AG08395 (cell line): ENCODE measurements at places on chromosomes 5 and 9.
A peak's percentile ranks its signal among the peaks of the same experiment; 100 is the strongest.

DNA sequence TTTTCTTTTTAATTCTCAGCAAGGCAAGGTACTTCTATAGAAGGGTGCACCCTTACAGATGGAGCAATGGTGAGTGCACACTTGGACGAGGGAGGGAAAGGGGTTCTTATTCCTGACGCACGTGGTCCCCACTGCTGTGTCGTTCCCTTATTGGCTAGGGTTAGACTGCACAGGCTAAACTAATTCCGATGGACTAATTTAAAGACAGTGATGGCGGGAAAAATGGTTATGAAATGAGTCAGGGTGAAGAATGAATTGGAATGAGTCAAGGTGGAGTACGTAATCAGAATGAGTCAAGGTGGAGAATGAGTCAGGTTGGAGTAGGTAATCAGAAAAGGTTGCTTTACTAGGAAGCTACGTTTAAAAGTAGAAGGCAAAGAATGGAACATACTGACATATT lies 2.1 kb upstream of the HMGCS1 start:
- no peak for DNase-seq

DNA sequence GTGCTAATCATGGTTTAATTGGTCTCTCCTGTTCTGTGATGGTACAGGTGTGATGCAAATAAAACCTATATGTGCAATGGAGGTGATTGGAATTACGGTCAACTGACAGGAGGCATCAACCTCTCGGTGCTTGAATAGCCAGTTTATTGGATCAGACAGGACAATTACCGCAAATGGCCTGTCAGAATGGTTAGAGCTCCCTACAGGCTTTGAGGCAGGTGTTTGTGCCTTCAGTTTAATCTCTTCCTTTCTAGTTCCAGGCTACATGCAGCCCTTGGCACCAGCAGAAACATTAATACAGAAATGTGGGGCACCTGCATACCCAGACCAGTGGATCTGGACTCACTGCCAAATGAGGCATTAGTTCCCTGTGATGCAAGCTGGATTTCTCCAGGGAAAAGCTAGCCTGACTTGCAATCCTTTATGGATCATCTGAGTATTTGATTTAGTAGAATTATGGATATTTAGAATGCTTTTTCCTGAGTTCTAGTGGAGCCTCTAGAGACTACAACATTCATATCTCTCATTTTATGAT lies 128.6 kb downstream of the MAT2B start:
- DNase-seq = no peak

- DNase-seq = peak; percentile 33
Observed at GRCh38 chr5:53407373-53407772, 73.1 kb upstream of the FST start.

DNA sequence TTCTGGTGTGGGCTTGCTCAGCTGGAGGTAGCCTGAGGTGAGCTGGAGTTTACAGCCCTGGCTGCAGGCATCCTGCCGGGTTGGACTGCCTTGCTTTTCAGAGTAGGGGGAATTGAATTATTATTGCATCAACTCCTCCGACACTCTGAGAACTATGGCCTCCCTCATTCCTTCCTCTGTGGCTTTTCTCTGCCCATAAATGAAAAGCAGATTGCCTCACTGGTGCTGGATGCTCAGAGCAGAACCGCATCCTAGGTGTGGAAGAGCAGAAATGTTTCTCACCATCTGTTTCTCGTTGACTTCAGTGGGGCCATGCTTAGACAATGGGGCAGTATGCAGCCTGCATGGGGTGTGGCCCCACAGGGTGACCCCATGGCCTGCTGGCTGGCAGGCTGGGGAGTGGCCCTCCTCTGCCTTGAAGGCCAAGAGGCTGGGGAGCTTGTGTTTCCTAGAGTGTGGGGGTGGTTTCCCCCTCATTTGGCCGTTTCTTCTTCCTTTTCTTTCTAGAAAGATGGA lies 27.3 kb upstream of the TGFBI start:
- DNase-seq = peak; percentile 80

DNA sequence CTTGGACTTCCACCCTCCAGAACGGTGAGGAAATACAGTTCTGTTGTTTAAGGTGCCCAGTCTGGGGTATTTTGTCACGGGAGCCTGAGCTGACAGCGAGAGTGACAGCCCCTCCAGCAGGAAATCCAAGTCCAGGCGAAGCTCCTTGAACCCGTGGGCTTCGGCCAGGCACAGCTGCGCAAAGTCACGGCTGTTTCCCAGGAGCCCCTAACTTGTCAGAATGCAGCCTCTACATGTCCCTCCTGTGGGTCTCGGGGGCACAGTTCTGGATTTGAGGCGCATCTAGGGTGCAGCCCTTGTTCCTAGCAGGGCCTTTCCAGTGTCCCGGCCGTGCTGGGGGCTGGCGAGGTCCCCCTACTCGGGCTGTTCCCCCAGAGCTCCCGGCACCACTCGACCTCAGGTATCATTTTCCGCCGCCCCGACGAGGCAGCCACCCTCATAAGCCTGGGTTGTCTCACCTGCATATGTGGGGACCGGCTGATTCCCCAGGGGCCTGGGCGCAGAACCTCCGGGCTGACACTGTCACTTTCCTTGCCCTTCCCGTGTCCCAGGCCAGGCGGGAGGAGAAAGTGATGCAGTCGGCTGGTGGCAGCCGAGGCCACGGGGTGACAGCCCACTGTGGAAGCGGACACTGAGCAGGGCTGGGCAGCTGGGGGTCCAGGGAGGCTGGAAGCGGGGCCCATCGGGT lies 4.5 kb downstream of the LCN8 start:
- no peak for DNase-seq

GRCh38 chr5:5666369-5666768 lies 243.9 kb downstream of the ICE1 start:
- DNase-seq = no peak

GRCh38 chr5:63351164-63351563 lies 611.1 kb downstream of the HTR1A start:
- DNase-seq = no peak

DNA sequence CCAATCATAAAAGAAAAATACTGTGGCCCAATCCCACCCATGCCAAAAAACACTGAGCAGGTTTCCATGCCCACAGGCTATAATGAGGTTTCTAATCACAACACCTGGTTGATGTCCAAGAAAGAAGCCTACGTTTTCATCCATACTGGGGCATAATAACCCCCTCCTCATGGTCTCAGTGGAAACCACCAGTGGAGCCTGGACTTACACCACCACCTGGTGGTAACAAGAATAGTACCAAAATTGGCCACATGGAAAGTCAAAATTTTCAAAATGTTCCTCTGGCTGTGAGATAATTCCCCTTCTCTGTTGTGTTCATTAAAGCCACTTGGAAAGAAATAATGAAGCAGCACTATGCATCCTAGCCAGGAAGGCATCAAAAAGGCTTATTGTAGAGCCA lies 687.3 kb upstream of the ST8SIA4 start:
- no peak for DNase-seq

GRCh38 chr5:37730896-37731455 lies 108.9 kb downstream of the GDNF start:
- no peak for DNase-seq

GRCh38 chr5:38039826-38040225 lies 200.0 kb upstream of the GDNF start:
- DNase-seq = no peak

GRCh38 chr5:176740702-176741496 lies 69.5 kb upstream of the UNC5A start:
- DNase-seq = no peak

DNA sequence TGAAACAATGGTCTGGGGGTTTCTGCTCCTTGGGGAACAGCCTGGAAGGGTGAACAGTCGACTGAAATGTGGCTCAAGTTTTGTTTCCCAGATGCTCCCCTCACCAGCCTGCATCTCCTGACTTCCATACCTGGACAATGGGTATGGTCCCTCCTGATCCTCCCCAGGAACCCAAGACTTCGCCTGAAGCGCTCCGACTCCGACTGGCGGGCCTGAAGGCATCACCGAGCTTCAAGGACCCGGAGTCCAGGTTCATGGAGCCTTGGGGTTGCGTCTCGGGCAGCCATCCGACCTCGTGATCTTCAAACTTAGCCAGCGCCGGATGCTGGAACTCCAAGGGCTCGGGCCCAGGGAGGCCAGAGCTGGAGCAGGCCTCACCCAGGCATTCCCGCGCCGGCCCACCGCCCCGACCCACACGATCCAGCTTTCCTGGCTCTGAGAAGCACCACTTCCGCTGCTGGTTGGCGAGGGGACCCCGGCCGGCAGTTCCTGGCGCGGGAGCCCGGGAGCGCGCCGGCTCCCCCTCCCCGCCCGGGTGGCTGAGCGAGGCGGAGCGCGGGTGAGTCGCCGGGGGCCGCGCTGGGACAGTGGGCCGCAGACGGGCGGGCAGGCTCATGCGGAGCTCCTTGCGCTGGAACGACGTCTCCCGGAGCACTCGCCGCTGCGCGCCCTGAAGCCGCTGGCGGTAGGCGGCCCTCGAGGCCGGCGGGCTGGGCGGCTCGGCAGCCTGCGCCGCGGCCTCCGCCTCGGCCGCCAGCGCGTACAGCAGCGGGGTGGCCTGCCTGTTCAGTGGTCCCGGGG lies 5.2 kb downstream of the SHROOM1 start:
- DNase-seq = no peak

DNA sequence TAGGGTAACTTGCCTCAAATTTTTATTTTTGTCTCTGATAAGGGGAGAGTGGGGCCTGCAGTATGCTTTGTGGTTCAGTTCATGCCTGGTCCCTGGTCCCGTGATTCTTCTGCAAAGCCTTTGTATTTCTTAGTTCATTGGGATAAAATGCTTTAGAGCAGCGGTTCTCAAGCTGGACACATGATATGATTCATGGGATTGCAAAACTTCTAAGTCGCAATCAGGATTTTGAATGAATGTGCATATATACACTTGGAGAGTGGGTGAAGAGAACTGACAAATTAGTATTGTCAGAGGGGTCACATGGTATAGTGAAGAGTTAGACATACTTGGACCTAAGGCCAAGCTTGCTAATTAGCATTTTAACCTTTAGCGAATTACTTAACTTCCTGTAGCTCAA lies 265.4 kb upstream of the KLF9 start:
- DNase-seq = no peak

- DNase-seq = no peak
Observed at GRCh38 chr5:102998224-102998623, 121.7 kb downstream of the GIN1 start.

DNA sequence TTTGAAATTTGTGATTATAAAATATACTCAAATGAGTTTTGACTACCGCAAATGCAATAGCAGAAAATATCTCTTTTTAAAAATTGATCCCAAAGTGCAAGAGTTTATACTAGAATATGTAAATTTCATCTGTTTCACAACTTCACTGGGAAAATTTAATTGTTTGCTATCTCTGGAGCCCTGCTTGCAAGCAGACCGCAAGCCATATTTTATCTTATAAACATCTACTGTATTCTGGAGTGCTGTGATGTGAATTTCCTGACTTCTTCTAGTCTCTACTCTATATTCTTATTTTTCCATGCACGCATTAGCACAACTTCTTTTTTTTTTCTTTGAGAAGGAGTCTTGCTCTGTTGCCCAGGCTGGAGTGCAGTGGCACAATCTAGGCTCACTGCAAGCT lies 98.7 kb downstream of the DROSHA start:
- DNase-seq = no peak

- no peak for DNase-seq
Observed at GRCh38 chr5:161064297-161064696, 212.3 kb upstream of the ATP10B start.

- no peak for DNase-seq
Observed at GRCh38 chr9:37512437-37512836, 26.7 kb downstream of the POLR1E start.

- DNase-seq = peak; percentile 37
Observed at GRCh38 chr5:178356431-178356872, 123.8 kb upstream of the PHYKPL start.

- DNase-seq = no peak
Observed at GRCh38 chr9:114384836-114385396, 2.9 kb downstream of the AKNA start.

DNA sequence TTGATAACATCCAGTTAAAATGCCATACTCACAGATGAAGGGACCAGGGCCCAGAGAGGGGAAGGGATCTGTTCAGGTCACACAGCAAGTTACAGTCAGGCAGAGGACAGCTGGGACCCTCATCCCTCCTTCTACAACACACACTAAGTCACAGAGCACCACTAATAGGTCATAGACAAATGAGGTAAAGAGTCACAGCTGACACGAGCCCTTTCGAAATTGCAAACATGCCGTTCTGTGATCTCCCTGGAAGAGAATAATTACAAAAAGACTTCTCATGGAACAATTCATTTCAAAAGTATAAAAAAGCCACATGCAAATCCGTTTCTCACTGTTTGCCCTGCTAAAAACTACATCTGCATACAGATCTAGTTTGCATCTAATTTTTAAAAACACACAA lies 15.5 kb downstream of the IGFBPL1 start:
- no peak for DNase-seq

- DNase-seq = no peak
Observed at GRCh38 chr9:28423255-28423654, 850.0 kb upstream of the C9orf72 start.

GRCh38 chr9:126448865-126449577 lies 122.4 kb downstream of the MVB12B start:
- no peak for DNase-seq

DNA sequence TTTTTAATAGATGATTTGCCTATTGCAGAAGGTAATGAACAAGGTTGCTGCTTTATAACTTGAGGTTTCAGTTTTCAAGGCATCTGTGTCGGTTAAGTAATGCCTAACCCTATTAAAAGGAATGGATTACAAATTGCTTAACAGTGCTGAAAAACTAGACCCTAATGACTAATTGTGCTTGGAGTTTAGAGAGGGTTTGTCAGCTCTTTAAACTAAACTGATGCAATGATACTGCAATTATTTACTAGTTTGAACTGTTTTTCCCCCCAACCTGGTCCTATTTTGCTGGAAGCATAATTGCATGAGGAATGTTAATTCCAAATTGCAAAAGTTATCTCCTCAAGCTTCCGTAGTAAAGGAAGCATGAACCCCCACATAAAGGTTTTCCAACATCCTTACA lies 39.3 kb upstream of the TLX3 start:
- DNase-seq = no peak

DNA sequence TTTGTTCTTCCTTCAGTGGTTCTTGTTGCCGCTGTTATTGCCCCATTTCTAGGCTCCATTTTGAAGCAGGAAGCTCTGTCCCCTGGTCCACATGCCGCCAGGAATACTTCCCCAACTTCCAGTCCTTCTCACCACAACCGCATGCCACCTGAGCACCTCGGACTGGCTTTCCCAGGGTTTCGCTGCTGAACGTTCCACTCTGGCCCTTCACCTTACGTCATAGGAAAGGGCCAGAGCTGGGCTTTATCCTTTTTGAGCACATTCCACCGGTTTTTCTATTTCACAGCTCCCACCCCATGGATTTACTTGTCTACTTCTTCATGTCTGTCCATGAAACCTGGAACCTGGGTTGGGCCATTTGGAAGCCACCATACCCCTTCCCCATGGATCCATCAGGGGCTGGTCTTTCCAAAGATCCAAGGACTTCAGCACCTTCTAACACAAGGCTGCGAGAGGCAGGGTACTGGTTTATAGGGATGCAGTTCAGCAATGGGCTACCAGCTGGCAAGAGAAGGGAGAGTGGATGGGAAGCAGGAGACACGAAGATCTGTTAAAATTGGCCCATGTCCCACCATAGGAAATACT lies 557.4 kb downstream of the BNC2 start:
- no peak for DNase-seq
